ENCODE measurements at places on chromosomes 2 and 18. TPM values are rescaled to one million over a fixed set of nuclear protein-coding genes. Genes with fewer than 3 reads are reported as not detected.
A peak's percentile ranks its signal among the peaks of the same experiment; 100 is the strongest.

ANKRD30BL gene
- polyA plus RNA-seq, result not detected

DNA sequence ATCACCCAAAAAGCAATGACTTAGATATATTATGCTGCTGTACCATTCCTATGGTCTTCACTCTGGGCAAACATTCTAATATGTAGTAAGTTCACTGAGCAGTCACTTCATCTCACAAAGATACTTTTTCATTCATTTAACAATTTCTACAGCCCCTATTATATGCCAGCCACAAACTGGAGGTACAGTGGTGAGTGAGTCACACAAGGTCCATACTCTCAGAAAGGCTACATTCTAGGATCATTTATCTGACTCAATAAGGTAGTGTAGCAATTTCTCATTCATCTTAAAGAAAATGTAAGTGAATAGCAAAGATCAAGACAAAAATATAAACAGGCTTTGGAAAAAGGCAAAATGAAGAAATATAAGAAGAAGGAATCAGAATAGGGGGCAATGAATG, 40.5 kb downstream of the NHEJ1 start:
- no peak for DNase-seq
- no peaks in the 10 kb centered on the region for H3K27me3 ChIP-seq
- no peak overlapping the region for H3K27ac ChIP-seq
- peaks cover 13% of the 10 kb centered on the region for H3K4me1 ChIP-seq
- H3K36me3 ChIP-seq, result no peaks in the 10 kb centered on the region
- no peak overlapping the region for H3K4me3 ChIP-seq

GRCh38 chr2:58572731-58573130, 331.6 kb upstream of the FANCL start:
- no peaks in the 10 kb centered on the region for H3K27me3 ChIP-seq
- no peaks in the 10 kb centered on the region for H3K36me3 ChIP-seq
- DNase-seq, result no peak
- peaks cover 20% of the 10 kb centered on the region for H3K4me1 ChIP-seq

DNA sequence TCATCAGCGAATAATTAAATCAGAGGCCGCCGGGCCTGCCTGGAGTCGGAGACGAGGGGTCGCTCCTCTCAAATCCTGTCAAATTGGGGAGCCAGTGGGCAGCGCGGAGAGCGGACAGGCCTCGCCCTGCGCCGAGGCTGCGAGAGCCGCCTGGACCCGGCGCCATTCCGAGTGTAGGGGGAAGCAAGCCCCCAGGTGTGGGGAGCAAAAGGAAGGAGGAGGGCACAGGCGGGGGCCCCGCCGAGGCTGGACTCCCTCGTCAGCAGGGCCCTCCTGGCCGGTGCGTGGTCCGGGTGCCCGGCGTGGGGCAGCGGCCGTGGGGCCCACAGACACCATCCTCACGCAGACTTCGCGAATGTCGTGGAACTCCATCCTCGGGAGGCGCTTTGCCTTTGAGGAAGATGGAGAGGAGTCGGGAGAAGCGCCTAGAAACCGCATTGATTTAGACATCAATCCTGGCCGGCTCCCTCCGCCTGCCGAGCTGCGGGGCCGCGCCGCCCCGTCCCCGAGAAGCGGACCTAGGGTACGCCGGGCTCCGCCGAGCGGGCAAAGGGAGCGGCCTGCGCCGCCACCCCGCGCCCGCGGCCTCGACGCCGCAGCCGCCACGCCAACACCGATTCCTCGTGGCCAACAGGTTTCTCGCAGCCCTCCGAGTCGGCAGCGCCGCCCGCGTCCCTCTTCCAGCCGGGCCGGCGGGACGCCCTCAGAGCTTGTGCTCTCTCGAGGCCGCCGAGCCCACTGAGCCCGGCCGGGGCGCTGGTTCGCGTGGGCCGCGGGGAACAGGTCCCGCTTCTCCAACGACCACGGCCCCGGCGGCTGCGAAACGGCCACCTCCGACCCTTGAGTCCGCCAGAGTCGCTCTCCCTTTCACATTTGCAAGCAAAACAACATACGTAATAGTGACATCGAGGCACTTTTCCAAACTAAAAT, 6.7 kb upstream of the ONECUT2 start:
- no peaks in the 10 kb centered on the region for H3K36me3 ChIP-seq
- peaks cover 89% of the 10 kb centered on the region for H3K27me3 ChIP-seq
- H3K4me1 ChIP-seq, result no peaks in the 10 kb centered on the region
- H3K27ac ChIP-seq, result no peak overlapping the region

- H3K4me3 ChIP-seq, result no peak overlapping the region
- H3K27me3 ChIP-seq, result no peaks in the 10 kb centered on the region
- H3K27ac ChIP-seq, result no peak overlapping the region
These were observed 51.1 kb downstream of the LPIN2 start for GRCh38 chr18:2961821-2962220.

VIT gene
- not detected for polyA plus RNA-seq

CD8B2 gene
- polyA plus RNA-seq, result not detected

MYO3B gene
- polyA plus RNA-seq, result not detected

SLC4A5 gene
- polyA plus RNA-seq, result 0.35 TPM

DNA sequence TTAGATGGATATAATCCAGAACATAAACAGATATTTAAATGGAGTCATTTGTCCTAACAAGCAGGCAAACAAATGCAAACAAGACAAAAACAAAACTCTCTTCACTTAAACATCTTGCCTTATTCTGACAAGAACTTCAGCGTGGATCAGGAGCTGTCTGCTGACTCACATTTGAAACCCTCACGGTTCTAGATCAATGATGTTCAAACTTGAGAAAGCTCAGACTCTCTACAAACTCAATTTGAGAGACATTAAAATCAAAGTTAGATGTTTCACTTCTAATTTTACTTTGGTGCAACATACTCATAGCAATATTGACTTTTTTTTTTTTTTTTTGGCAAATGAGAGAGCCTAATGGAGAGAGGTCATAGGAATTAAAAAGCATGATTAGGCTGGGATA, 362.8 kb upstream of the SLC14A2 start:
- DNase-seq, result no peak
- H3K27ac ChIP-seq, result no peak overlapping the region
- H3K36me3 ChIP-seq, result no peaks in the 10 kb centered on the region
- H3K4me3 ChIP-seq, result no peak overlapping the region

GRCh38 chr2:36322108-36322507, 33.5 kb upstream of the CRIM1 start:
- H3K36me3 ChIP-seq, result no peaks in the 10 kb centered on the region
- no peaks in the 10 kb centered on the region for H3K4me1 ChIP-seq
- H3K27ac ChIP-seq, result no peak overlapping the region
- H3K4me3 ChIP-seq, result no peak overlapping the region

DNA sequence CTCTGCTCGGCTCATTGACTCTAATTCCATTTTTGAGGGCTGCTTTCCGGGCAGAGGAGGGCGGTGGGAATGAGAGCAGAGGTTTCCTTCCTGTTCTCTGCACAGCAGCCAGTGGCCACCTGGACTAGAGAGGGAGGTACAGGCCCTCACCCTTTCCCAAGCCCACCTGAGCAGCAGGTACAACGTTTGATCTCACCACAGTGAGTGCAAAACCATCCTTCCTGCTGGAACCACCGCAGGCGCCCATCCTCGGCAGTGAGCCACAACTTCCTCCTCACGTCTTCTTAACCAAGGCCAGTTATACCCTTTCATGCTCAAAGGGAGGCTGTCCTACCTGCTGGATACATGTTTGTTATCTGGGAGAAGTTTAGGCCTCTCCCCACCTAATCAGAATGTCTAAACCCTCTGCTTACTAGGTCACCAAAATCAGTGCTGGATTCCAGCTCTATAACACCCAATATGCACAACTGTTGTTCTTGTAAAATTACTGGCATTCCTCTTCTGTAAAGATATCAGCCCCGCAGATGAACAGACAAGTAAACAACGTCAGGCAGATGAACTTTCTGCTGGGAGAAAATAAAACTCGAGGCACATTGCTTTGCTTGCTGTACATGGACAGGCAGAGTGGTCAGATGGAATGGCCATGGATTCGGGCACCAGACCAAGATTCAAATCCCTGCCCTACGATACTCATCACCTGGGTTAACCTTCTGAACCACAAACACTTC, 191.4 kb downstream of the SH3RF3 start:
- no peak overlapping the region for H3K4me3 ChIP-seq
- H3K4me1 ChIP-seq, result peaks cover 47% of the 10 kb centered on the region
- DNase-seq, result no peak
- H3K27me3 ChIP-seq, result no peaks in the 10 kb centered on the region

GRCh38 chr2:189022053-189022481, 47.9 kb downstream of the COL3A1 start:
- no peaks in the 10 kb centered on the region for H3K27me3 ChIP-seq
- H3K4me3 ChIP-seq, result peak overlapping the region; percentile 36
- no peaks in the 10 kb centered on the region for H3K36me3 ChIP-seq
- H3K4me1 ChIP-seq, result peaks cover 64% of the 10 kb centered on the region

DNA sequence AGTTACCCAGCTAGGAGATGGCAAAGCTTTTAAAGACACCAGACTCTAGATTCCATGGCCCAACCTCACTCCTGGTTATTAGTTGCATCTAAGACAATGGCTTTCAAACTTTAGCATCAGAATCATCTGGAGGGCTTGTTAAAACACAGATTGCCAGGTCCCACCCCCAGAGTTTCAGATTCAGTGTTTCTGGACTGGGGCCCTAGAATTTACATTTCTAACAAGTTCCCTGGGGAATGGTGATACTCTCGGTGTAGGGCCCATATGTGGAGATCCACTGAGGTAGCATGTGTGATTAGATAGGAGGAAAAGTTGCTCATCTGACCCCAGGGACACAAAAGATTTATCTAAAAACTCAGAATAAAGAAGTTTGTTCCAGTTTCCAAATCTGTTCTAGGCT, 14.5 kb upstream of the TTR start:
- no peaks in the 10 kb centered on the region for H3K36me3 ChIP-seq
- no peak overlapping the region for H3K27ac ChIP-seq
- H3K27me3 ChIP-seq, result no peaks in the 10 kb centered on the region
- no peaks in the 10 kb centered on the region for H3K4me1 ChIP-seq
- no peak overlapping the region for H3K4me3 ChIP-seq

GRCh38 chr2:220129391-220129790, 502.0 kb downstream of the SLC4A3 start:
- no peak overlapping the region for H3K4me3 ChIP-seq
- H3K27me3 ChIP-seq, result no peaks in the 10 kb centered on the region
- no peaks in the 10 kb centered on the region for H3K4me1 ChIP-seq

GRCh38 chr2:147294825-147295392, 549.9 kb upstream of the ACVR2A start:
- H3K36me3 ChIP-seq, result no peaks in the 10 kb centered on the region
- DNase-seq, result no peak
- H3K4me3 ChIP-seq, result no peak overlapping the region
- no peaks in the 10 kb centered on the region for H3K27me3 ChIP-seq
- H3K4me1 ChIP-seq, result no peaks in the 10 kb centered on the region
